ENCODE measurements at places on chromosomes 3 and 15.

- no peak for DNase-seq
Measured at GRCh38 chr15:70495991-70496599, 267.3 kb downstream of the UACA start.

- no peak for DNase-seq
Measured at GRCh38 chr3:23840521-23840920, 34.8 kb downstream of the UBE2E1 start.

GRCh38 chr3:8757551-8758518, 11.6 kb downstream of the OXTR start:
- no peak for DNase-seq

DNA sequence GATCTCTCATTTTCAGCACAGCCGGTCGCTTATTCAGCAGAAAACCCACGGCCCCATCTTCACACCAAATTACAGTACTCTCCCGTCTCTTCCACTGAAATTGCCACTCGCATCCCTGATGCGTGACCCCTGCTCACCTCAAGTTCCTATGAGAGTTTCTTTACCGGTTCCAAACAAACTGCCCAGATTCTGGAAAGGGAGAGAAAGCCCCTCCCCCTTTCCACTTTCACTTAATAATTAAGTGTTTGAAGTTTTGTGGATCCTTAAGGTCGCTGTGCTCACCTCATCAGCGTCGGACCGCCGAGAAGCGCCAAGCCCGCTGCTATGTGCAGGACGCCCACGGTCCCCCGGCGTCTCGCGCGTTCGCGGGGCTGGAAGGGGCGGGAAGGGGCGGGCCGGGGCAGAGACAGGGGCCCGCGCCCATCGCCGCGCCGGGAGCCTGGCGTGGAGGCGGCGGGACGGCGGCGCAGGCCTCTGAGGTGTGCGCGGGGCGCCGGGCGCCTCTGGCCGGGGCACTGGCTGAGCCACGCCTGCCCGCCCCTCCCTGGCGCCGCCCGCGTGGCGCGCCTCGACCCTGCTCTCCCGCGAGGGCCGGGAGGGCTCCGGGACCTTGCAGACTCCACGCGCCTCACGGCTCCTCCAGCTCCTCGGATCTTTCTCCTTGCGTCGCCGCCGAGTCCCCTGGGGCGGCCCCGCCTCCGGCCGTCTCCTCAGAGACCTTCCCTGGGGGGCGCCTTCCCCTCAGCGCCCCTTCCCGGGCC, at the start of gene GPR156:
TSS of gene GPR156 (minus strand) at position 476 of the 761 bp plus-strand sequence. CDS start 41,124 bp downstream, outside the sequence.
- no peak for DNase-seq

GRCh38 chr15:71654720-71655174, 155.6 kb upstream of the NR2E3 start:
- DNase-seq, result no peak

GRCh38 chr15:85114886-85115285, 133.2 kb downstream of the PDE8A start:
- DNase-seq, result no peak

DNA sequence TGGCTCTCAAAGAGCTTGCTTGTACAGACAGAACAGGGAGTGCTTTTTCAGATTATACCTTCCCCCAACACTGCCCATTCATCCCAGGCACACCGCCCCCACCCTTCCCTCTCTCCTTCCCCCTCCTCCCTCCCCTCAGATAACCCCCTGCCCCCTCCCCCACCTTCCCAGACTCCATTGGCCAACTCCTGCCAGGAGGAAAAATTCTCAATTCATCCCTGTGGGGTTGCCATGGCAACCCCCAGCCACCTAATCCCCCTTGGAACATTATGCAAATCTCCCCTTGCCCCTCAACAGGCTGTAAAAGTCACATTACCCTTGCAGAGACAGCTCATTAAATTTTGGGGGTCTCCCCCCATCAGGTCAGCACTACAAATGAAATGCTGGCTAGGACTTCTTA, 14.3 kb downstream of the TLE3 start:
- DNase-seq, result no peak

GRCh38 chr15:92809880-92810361, 90.2 kb upstream of the CHD2 start:
- DNase-seq, result no peak

DNA sequence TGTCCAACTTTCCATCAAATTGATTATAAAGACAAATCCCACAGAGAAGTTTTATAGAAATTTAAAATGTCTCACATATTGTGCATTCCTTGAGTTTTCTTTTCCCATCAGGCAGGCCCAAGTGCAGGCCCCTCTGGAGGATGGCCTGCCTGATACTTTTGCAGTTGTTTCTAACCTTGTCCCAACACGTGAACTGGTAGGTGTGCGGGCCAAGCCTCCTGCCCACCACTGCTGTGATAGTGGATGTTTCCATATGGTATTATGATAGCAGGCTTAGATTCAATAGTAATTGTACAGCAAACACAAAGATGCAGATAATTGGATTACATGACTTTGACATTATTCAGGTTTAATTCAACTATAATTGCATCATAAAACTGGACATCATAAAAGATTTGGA, 1.4 kb downstream of the P2RY12 start:
- DNase-seq, result no peak

DNA sequence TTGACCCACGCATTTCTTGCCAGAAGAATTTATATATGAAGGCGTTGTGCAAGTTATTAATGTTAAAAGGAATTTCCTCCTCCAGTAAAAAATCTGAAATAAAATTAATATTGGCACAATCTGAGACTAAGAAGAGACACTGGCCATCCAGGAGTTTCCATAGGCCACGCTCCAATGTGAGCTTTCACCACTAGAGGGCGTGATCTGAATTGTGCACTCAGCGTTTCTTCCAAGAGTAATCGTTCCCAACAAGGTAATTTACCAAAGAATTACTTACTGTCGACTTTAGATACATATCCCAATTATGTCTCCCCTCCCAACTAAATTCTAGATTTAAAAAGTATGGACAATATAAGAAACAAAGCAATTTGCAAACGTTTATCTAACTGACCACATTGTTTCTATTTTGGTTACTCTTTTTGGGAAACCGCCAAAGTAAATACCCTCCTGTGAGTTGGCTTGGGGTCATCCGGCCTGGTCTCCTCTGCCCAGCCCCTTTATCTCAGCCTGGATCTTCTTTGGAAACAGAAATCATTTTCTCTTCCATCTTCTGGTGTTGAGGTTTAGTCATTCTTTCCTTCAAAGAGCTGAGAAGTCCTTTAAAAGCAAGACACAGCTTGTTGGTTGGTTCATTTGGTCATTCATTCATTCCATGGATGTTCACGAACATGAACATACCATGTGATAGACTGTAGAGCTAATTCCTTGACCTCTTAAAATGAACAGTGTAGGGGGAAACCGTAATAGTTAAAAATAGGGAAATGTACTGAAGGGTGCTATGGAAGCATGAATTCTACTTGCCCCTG, 26.2 kb downstream of the POLR2M start:
- DNase-seq, result no peak

All from stimulated activated CD8-positive, alpha-beta memory T cell treated with anti-CD3 and anti-CD28 coated beads, Interleukin-15, amount 100 ng/mL, for 1 hour (primary cell).